ENCODE measurements at places on chromosomes 16 and 17.

GRCh38 chr17:34542700-34543336 is 36.6 kb upstream of the TMEM132E start:
- DNase-seq, result peak; percentile 59

DNA sequence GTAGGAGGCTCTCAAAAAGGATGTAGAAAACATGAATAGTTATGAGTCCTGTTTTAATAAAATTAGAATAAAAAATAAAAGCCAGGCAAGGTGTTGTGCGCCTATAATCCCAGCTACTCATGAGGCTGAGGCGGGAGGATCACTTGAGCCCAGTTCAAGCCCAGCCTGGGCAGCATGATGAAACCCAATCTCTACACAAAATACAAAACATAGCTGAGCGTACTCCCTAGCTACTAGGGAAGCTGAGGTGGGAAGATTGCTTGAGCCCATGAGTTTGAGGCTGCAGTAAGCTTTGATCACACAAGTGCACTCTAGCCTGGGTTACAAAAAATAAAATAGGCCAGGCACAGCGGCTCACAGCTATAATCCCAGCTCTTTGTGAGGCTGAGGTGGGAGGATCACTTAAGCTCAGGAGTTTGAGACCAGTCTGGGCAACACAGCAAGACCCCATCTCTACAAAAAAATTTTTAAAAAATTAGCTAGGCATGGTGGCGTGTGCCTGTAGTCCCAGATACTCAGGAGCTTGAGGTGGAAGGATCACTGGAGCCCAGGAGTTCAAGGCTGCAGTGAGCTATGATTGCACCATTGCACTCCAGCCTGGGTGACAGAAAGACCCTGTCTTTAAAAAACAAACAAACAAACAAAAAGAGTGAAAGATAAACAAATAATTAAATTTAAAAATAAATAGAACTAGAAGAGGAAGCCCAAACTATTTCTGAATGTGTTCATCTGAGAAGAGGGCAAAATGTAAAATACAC is 17.2 kb upstream of the PRM1 start:
- DNase-seq, result no peak

- no peak for DNase-seq
Observed at GRCh38 chr16:12391956-12392355, 411.7 kb downstream of the CPPED1 start.

DNA sequence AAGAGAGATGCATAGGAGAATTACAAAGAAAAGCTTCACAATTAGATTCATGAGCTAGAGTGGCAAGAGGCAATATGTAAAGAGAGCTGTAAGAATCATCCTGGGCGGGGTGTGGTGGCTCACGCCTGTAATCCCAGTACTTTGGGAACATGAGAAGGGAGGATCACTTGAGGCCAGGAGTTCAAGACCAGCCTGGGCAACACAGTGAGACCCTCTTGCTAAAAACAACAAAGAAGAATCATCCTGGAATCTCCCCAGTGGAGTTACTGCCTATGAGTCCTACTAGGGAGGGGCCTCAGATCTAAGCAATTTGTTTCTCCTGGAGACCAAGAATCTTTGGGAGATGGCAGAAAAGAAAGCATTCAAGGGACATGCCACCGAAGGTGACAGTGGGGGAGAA is 119.1 kb downstream of the HIC1 start:
- no peak for DNase-seq

- DNase-seq, result no peak
Observed at GRCh38 chr17:39740357-39741111, 2.8 kb downstream of the GRB7 start.

GRCh38 chr16:67647681-67648080 is 2.7 kb downstream of the CARMIL2 start:
- DNase-seq, result no peak
